ENCODE measurements at places on chromosomes 2 and 18.

GRCh38 chr2:177172034-177172880, 40.3 kb upstream of the HNRNPA3 start:
- no peaks in the 10 kb centered on the region for H3K36me3 ChIP-seq
- no peak for DNase-seq

DNA sequence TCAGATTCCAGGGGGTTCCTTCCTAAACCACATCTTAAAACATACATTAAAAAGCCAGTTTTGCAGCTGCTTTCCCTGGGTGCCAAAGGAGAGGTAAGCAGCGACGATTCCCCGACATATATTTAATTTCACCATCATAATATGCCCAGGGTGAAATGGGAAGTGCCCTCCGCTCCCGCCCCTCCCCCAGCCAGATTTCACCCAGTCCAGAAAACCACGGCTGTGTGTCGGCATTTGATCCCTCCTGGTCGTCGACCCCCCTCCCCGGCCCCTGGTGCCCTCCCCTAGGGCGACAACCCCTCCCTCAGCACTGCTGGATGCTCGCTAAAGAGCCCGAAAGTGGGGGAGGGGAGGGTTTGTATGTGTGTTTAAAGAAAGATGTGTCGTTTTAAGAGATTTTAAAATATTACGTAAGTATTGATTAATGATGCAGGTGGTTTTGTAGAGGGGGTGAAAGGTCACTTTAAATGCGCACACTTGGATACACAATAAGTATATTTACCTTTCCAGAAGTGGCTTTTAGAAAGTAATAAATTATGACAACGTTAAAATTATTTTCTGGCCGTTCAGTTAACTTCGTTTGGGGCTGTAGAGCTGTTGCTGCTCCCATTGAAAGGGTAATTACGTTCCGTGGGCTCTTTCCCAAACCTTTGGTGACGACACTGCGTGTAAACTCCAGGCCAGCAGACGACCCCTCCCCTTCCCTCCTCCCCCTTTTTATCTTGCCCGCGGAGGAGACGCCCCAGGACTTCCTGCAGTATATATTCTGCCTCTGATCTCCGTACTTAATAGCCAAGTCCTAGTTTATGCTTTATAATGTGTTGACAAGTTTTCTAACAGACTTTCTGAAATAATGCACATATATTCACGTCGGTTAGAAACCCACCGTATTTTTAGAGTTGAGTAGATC, 3.4 kb upstream of the BCL11A start:
- H3K27ac ChIP-seq: no peak overlapping the region
- peak overlapping the region; percentile 12 for H3K4me3 ChIP-seq
- H3K4me1 ChIP-seq: peaks cover 3% of the 10 kb centered on the region
- no peaks in the 10 kb centered on the region for H3K36me3 ChIP-seq
- peaks cover 58% of the 10 kb centered on the region for H3K27me3 ChIP-seq

- H3K4me3 ChIP-seq: no peak overlapping the region
- no peaks in the 10 kb centered on the region for H3K27me3 ChIP-seq
- no peaks in the 10 kb centered on the region for H3K36me3 ChIP-seq
- peaks cover 13% of the 10 kb centered on the region for H3K4me1 ChIP-seq
- no peak overlapping the region for H3K27ac ChIP-seq
These were observed 131.4 kb downstream of the SEPTIN10 start for GRCh38 chr2:109482361-109482861.

DNA sequence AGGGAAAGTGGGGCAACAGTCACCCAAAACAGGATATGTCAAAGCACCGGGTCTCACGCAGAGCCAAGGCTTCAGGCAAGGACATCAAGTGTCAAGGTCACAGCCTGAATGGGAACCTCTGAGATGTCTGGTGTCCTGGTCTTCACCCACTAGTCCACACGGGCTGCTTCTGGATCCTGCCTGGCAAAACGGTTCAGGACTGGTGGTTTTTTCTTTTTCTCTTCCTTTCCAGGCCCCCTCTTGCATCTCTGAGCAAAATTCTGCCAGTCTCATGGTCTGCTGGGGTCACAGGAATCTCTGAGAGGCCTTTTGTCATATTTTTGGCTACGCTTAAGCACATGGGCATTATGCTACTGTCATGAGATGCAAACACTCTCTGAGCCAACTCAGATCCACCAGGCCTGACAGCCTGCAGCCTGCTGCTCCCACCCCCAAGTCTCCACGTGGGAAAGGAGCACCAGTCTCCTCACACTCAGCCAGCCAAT, 518.2 kb upstream of the ZEB2 start:
- no peaks in the 10 kb centered on the region for H3K27me3 ChIP-seq
- H3K4me1 ChIP-seq: peaks cover 7% of the 10 kb centered on the region
- no peak overlapping the region for H3K27ac ChIP-seq
- peak; percentile 20 for DNase-seq

GRCh38 chr18:60664736-60665135, 292.2 kb upstream of the MC4R start:
- DNase-seq: no peak
- H3K36me3 ChIP-seq: no peaks in the 10 kb centered on the region
- H3K27me3 ChIP-seq: no peaks in the 10 kb centered on the region
- H3K27ac ChIP-seq: no peak overlapping the region

DNA sequence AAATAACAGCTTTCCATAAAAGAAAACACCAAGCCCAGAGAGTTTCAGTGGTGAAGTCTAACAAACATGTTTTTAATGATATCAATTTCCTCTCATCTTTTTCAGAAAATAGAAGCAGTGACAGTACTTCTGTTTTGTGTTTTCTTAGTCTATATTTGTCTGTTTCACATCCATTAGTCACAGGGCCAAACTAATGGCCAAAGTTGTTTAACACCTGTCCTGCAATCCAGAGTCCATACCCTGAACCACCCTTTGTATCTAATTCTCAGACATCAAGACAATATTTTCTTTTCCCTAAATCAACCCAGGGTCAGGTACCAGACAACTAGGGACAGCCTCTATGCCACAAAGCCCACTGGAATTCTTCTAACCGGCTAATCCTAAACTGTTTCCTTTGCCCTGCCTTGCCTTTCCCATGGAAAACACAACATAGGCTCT, 25.9 kb downstream of the TMSB10 start:
- H3K4me3 ChIP-seq: no peak overlapping the region
- H3K4me1 ChIP-seq: no peaks in the 10 kb centered on the region
- H3K27ac ChIP-seq: no peak overlapping the region
- no peaks in the 10 kb centered on the region for H3K36me3 ChIP-seq

Measured in cardiac muscle cell (in vitro differentiated cells and primary cell).